ENCODE measurements at places on chromosomes 16 and 17.

DNA sequence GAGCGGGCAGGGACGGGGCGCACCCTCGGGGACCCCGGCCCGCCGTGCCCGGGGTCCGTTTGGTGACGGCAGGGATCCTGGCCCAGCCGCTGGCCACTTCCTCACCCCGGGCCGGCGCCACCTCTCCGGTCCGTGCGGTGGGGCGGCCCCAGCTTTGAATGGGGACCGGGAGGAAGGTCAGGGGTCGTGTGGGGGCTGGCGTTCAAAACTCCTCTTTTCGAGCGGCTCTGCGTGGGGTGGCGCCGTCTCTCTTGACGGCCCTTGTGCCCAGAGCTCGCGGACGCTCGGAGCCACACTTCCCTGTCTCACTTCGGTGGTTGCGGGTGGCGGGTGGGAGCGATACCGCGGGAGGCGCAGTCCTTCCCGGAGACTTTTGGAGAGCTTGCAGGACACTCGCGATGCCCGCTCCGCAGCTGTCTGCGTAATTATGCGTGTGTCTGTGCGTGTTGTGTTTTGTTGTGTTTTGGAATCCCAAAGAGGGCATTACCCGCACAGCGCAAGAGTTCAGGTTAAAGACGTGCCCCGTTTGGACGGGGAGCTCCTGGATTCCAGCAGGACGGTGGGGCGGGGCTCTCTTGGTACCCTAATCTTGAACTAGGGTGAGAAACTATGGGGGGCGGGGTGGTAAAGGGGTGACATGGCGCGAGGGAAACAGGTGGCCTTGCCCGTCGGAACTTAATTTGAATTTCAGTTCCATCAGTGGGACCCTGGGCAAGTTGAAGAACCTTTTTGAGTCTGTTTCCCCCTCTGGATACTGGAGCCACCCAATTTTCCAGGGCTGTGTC lies 637 bp downstream of the PLCG2 start:
- peak; percentile 48 for DNase-seq

DNA sequence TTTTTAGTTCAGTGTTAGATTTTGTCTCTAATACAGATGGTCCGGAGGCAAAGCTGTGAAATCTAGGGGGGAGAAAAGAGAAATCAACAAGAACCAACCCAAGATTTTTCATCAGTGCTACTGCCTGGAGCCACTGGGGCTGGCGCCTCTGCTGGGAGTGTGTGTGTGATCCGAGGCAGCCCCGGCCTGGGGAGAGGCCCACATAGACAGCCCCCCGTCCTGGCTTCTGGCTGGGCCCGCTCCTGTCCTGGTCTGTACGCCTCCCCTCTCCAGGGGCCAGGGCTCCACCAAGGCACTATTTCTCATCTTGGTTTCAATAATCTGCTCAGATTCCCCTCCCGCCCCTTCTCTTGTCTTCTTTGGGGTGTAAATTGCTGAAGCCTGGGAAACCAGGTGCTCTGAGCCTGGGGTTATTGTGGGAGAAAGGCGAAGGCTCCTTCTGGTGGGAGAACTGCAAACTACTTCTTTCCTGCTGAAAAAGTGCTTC lies 7.8 kb downstream of the BAHCC1 start:
- DNase-seq: no peak

DNA sequence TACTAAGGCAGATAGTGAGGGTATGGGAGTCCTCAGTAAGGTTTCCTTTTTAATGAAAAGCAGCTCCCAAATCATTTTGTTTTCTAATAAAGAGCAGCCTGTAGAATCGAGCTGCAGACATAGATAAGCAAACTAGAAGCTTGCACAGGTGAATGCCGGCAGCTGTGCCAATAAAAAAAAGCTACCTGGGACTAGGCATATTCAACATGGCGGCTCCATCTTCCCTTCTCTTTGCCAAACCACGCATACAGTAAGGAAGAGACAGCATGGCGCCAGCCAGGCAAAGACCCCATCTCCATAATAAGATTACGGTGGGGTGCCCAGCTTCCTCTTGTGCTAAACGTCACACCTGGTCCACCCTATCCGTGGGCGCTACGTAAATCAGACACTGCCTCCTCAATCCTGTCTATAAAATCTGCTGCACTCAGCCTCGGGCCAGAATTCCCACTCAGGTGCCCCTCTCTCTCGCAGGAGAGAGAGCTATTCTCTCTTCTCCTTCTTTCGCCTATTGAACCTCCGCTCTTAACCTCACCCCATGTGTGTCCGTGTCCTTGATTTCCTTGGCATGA lies 92.7 kb upstream of the FA2H start:
- no peak for DNase-seq

- no peak for DNase-seq
Measured at GRCh38 chr17:74861662-74862107, 2.0 kb upstream of the GRIN2C start.

- no peak for DNase-seq
Measured at GRCh38 chr16:1950559-1950958, 3.9 kb downstream of the RPL3L start.

Measured in A549 (cell line).